ENCODE measurements at places on chromosomes 7 and 10. TPM values are rescaled to one million over a fixed set of nuclear protein-coding genes. Genes with fewer than 3 reads are reported as not detected.

The TMEM139 gene
- 20.3 TPM for total RNA-seq

- no peak for DNase-seq
These were observed 135.2 kb downstream of the CYP26A1 start for GRCh38 chr10:93208717-93209464.

DNA sequence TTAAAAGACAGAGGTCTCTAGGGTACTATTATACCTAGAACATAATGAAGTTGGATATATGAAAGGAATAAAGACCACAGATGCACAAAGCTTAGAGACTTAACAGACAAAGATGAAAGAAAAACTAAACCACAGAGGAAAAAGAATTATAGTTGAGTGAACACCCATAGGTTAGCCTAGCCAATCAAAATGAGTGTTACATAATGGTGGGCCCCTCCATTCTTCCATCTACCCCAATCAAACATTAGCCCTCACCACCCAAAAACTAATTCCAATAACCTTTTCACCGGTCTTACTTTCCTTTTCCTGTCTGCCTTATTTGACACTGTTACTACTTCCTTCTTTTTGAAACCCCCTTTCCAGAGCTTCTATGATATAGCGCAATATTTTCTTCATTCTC is 130.1 kb downstream of the ELMO1 start:
- DNase-seq = no peak

DNA sequence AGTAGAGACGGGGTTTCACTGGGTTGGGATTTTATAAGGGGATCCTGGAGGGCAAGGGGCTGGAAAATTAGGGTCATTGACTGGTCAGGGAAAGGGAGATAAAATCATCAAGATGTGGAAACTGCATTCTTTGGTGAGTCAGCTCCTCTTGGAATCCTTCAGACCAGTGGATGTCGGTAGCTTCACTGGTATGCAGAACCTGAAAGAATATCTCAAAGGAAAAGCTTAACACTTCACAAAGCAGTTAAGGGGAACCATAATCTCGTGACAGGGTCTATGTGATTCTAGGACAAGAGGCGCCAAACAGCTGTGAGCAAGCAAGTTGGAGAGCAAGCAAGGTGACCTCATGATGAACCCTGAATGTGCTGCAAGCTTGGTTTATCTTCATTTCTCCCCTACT is 634.7 kb upstream of the AUTS2 start:
- DNase-seq = no peak

- no peak for DNase-seq
These were observed 30.6 kb downstream of the ZFAND2A start for GRCh38 chr7:1129431-1129830.

DNA sequence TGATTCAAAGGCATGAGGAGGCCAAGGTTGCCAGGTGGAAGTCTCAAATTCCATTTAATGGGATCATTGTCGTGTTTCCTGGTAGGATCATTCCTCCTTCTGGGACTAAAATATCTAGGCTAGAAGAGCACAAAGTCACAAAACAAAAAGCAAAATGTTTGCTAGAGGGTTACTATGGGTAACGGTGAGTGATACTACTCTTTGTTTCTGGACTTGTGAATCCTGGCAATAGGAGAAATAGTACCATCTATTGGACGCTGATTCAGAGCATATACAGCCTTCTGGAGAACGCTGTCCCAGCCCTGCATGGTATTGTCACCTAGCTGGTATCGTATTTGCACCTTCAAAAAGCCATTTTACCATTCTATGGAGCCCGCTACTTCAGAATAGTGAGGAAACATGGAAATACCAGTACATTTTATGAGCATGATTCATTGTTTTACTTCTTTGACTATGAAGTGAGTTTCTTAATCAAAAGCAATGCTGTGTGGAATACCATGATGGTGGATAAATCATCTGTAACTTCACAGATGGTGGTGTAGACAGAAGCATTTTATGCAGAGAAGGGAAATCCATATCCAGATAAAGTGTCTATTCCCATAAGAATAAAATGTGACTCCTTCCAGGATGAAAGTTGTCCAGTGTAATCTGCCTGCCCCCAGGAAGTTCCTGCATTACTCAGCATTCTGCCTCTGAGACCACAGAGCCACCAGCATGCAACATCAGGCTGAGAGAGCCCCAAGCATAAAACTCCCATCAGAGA is 361.0 kb downstream of the ETV1 start:
- DNase-seq = no peak

All from left ventricle myocardium superior (tissue), 1 donor.